NCI-H1092 (cell line): ENCODE measurements at places on chromosomes 2 and 18.

GRCh38 chr2:76188334-76189008 is 477.8 kb upstream of the GCFC2 start:
- no peak for DNase-seq

DNA sequence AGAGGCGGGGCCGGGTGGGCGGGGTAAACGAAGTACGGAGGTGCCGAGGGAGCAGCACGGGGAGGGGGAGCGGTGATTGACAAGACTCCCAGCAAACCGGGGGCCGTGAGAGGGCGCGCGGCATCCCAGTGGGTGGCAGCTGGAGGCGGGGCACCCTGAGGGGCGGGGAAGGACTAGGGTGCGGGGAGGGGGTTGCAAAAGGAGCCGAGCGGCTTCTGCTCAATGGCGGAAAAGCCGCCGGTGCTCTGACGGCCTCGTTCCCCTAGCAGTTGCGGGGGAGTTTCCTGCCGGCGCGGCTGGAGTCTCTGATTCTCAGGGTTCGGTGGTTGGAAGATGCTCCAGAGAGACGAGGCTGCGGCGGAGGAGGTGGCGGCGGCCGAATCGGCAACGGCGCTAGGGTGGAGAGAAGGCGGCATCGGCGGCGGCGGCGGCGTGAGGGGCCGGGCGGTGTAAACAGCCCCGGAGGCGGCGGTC is at the start of gene PPM1B:
TSS of gene PPM1B (plus strand) at position 195 of the 474 bp plus-strand sequence. CDS start 32,325 bp downstream, outside the sequence.
- DNase-seq: no peak

DNA sequence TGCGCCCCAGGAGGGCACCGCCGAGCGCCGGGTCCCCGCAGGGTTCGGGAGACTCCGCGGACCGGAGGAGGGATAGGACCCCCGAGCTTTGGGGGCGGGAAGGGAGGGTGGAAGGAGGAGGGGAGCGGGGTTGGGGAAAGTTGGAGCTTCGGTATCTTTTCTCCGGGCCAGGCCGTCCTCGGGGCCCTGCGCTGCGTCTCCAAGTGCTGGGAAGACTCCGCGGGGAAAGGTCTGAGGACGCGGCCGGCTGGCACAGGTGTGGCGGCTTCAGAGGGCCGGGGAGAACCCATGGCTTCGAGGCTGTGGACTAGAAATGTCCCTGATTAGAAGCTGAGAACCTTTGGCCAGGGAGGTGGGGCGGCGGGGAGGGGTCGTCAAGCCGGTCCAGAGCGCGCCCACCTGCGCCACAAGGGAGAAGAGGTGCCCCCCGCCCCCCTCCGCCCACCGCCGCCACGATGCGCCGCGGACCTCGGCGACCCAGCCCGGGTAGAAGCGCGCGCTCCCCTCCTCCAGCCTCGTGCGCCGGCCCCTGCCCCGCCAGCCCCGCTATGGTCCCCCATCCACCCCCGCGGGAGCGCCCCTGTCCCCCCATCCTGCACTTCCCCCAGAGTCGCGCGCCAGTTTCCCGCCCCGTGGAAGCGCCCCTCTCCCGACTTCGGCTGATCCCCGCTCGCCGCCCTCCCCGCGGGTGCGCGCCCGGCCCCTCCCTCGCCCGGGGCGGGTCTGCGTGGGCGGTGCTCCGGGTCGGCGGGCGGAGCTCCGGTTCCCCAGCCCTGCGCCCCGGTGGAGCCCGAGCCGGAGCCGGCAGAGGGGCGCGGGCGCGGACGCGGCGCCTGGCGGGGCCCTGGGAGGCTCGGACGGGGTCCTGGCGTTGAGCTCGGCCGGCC is at the start of gene SNTG2:
TSS of gene SNTG2 (plus strand) at position 770 of the 887 bp plus-strand sequence. CDS start 148 bp downstream, outside the sequence.
- DNase-seq: no peak

DNA sequence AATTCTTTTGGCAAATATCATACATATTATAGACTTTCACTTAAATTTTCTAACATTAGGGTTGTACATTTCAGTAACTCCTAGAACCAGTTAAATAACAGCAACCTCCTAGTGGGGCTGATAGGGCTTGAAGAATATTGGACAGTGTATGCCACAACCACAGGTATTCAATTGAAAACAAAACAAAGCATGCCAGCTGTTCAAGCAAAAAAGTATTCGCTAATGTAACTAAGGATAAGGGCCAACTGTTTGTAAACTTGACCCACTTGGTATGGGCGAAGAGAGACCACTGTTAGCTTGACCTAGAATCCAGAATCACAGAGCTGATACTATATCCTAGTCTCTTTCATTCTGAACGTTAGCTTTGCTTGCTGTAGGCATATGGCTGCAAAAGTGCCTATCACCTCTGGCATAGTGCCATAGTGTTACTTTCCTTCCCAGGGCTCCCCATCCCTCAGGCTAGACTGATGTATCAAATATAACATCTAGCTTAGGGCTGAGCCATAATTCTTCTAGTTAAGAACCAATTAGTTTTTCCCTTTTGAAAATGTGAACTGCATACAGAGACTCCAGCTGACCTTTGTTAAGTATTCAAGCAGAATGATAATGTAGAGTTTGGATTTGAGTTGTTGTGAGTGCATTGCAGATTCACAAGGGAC is 458.8 kb upstream of the NRXN1 start:
- DNase-seq: peak; percentile 55

- no peak for DNase-seq
Measured at GRCh38 chr18:65544701-65545100, 206.1 kb upstream of the CDH7 start.

DNA sequence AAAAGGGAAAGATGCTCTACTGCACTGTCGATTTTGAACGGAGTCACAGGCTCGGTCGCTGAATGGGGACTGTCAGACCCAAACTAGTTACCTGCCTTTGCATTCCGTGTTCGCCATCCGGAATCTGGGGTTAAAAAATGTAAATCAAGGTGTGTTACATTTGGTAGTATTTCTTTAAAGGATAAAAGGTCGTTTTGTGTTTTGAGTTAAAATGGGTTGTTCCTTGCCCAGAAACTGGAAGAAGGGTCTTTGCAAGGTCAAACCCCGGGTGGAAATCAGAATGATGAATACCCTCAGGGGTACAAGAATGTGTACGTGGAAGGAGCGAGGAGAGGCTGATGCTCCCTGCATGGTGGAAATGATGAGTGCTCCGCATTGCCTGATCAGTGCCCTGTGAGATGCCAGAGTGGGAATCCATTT is 1.0 kb downstream of the VSNL1 start:
- DNase-seq: no peak

GRCh38 chr2:33581872-33582271 is 17.2 kb downstream of the FAM98A start:
- DNase-seq: no peak

DNA sequence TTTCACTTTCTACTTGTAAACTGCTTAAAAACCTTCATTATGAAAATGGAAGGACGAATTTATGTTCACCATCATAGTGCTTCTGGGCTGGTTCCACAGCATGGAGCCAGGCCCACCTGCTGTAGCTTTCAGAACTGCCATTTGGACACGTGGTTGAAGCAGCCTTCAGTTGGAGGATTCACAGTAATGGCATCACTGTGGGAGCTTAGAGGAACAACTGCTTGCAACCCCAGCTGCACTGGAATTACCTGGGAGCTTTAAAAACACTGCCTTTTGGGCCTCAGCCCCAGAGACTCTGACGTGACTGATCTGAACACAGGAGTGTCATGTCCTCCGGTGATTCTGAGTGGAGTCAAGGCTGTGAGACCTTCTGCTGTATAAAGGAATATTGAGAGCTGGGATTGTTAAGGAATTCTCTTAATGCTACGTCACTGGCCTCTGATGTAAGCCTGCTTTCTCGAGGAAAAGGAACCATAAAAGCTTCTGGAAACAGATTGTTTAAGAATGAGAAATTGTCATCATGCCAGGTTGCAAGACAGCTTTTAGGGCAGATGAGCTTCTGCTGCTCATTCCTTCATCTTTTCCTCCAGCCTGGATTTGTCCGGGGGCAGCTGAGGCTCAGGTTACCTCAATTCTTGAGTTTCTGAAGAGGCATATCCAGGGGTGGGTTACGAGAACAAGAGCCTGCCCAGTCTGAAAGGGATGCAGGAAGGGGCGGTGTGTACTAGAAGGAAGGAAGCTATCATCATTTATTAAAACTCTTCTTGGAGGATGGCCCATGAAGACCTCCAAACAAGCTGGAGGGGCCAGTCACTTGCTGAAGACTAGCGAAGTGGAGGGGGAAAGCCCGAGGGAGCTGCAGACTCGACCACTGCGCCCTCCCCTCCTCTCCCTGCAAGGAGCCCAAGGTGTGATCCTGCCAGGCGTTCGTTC is 1.3 kb upstream of the IL1R1 start:
- DNase-seq: no peak

GRCh38 chr18:37346048-37346447 is 219.6 kb downstream of the CELF4 start:
- no peak for DNase-seq

GRCh38 chr2:51013079-51013932 is 18.6 kb downstream of the NRXN1 start:
- DNase-seq: peak; percentile 93

GRCh38 chr2:54726940-54727339 is 3.5 kb downstream of the EML6 start:
- no peak for DNase-seq

GRCh38 chr18:28269750-28270149 is 92.8 kb upstream of the CDH2 start:
- DNase-seq: no peak
